Activated CD8-positive, alpha-beta T cell treated with anti-CD3 and anti-CD28 coated beads for 36 hours (primary cell): ENCODE measurements at places on chromosomes 16 and 17. TPM values are rescaled to one million over a fixed set of nuclear protein-coding genes. Genes with fewer than 3 reads are reported as not detected.
A peak's percentile ranks its signal among the peaks of the same experiment; 100 is the strongest.

GPRC5B gene
- not detected for total RNA-seq

TBC1D3K gene
- total RNA-seq: not detected

FNDC8 gene
- not detected for total RNA-seq

DNA sequence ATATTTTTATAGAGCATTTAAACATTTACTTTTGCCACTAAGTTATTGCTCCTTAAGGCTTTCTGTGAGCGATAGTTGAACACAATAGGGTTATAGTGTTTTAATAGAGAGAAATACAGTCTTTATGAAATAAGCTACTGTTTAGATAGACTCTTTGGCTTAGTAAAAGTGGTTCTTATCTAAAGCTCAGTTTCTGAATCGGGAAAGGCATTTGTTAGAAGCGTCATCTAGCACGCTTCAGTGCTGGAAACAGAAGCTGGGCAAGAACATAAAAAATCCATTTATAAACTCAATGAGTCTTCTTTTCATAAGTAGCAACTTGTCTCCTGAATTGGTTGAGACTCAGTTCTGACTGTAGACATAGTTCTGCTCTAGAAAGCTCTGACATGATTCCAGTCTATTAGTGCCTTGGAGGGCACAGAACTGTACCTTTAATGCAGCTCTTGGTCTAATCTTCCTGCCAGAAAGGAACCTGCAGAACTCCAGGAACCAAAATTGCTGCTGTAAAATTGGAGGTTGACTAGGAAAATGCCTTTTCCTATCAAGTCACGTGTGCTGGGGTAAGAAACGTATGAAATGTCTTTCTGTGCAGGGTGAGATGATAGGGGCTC lies 55.4 kb upstream of the DNAJA2 start:
- H3K36me3 ChIP-seq: no peaks in the 10 kb centered on the region
- H3K27ac ChIP-seq: no peak overlapping the region
- DNase-seq: no peak
- no peaks in the 10 kb centered on the region for H3K27me3 ChIP-seq

- peaks cover 10% of the 10 kb centered on the region for H3K4me1 ChIP-seq
- H3K27me3 ChIP-seq: peaks cover 23% of the 10 kb centered on the region
- H3K27ac ChIP-seq: no peak overlapping the region
- no peak for DNase-seq
- H3K4me3 ChIP-seq: no peak overlapping the region
- H3K36me3 ChIP-seq: no peaks in the 10 kb centered on the region
These were observed 29.0 kb upstream of the HEATR6 start for GRCh38 chr17:60107526-60108257.

- no peak overlapping the region for H3K4me3 ChIP-seq
- H3K27me3 ChIP-seq: no peaks in the 10 kb centered on the region
- H3K4me1 ChIP-seq: no peaks in the 10 kb centered on the region
These were observed 90.8 kb downstream of the DYNLRB2 start for GRCh38 chr16:80631581-80631980.

- H3K27me3 ChIP-seq: peaks cover 4% of the 10 kb centered on the region
- H3K36me3 ChIP-seq: no peaks in the 10 kb centered on the region
- H3K4me1 ChIP-seq: no peaks in the 10 kb centered on the region
- H3K4me3 ChIP-seq: no peak overlapping the region
- no peak for DNase-seq
- no peak overlapping the region for H3K27ac ChIP-seq
These were observed 11.5 kb upstream of the TPPP3 start for GRCh38 chr16:67404740-67405226.

DNA sequence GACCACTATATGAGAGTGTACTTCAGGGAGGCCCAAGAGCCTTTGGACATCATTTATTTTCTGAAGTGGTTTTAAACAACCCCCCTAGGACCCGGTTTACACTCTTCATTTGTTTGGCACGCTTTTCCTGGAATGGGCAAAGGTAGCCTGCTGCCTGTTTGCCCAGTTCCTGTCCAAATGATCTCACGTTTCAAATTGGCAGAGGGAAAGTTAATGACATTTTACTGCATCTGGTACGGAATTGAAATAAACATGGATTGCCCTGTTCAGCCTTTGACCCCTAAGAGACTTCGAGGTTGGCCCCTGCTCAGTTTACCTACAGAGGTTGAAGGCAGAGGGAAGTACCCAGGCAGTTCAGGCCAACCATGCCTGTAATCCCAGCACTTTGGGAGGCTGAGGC lies 5.8 kb upstream of the RPRML start:
- H3K4me3 ChIP-seq: no peak overlapping the region
- H3K4me1 ChIP-seq: peaks cover under 1% of the 10 kb centered on the region
- H3K27ac ChIP-seq: no peak overlapping the region
- peaks cover 11% of the 10 kb centered on the region for H3K27me3 ChIP-seq
- DNase-seq: no peak

DNA sequence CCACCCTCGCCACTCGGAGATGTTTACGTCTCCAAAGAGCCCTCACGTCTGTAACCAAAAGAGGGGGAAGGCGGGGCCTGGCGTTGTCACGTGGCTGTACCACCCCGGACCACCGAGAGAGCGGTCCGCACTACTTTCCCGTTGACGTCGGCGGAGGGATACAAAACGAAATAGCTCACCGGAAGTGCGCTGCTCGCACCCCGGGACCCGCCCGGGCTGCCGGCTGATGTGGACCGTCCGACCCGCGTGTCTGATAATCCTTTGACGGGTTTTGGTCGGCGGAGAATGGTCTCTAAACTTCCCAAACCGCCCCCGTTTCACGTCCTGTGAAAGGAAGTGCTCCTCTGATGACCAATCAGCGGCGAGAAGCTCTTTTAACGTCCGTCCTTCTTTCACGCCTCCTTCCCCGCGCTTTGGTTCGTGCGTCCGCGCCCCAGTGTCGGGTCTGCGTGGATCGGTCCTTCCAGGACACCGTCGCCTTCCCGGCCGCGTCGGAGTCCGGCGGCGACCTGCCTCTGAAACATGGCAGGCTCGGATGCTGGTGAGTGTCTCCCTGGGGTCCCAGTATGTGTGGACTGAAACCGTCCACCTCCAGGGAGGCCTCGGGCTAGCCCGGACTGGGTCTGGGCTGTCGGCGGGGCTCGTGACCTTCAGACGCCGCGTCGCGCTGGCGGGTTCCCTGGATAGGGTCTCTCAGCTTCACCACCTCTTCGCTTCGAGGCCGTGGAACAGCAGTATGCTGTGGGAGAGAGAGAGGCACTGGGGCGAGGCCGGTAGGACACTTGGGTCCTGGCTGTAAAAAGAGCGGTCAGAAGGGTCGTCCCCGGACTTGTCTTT lies at the start of gene CEP95:
TSS of gene CEP95 (plus strand) at position 402 of the 837 bp plus-strand sequence. CDS start at position 523, 121 bp downstream.
- peak; percentile 98 for DNase-seq
- no peaks in the 10 kb centered on the region for H3K27me3 ChIP-seq
- H3K36me3 ChIP-seq: peaks cover 65% of the 10 kb centered on the region
- H3K4me3 ChIP-seq: peak within 1 kb of the TSS; percentile 91

DNA sequence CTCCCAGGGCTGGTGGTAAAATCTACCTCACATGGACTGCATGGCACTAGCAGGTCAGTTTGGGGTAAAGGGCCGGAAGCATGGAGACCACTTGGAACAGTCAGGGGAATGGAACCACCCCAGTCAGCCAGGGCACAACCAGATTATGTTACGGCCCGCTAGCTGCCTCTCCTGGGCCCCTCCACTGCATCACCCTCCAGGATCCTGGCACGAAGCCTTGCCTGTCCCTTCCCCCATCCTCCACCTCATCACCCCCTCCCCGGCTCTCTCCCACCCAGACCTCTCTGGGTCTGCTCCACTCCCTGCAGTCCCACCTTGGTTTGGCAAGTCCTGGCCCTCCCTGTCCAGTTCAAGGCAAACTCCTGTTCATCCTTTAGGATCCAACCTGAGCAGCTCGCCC lies 91.7 kb downstream of the CLEC16A start:
- no peak overlapping the region for H3K27ac ChIP-seq
- no peaks in the 10 kb centered on the region for H3K27me3 ChIP-seq
- no peak for DNase-seq

- no peak overlapping the region for H3K27ac ChIP-seq
- DNase-seq: no peak
- H3K27me3 ChIP-seq: no peaks in the 10 kb centered on the region
- H3K4me1 ChIP-seq: no peaks in the 10 kb centered on the region
These were observed 6.3 kb downstream of the SULT1A1 start for GRCh38 chr16:28603381-28604185.

DNA sequence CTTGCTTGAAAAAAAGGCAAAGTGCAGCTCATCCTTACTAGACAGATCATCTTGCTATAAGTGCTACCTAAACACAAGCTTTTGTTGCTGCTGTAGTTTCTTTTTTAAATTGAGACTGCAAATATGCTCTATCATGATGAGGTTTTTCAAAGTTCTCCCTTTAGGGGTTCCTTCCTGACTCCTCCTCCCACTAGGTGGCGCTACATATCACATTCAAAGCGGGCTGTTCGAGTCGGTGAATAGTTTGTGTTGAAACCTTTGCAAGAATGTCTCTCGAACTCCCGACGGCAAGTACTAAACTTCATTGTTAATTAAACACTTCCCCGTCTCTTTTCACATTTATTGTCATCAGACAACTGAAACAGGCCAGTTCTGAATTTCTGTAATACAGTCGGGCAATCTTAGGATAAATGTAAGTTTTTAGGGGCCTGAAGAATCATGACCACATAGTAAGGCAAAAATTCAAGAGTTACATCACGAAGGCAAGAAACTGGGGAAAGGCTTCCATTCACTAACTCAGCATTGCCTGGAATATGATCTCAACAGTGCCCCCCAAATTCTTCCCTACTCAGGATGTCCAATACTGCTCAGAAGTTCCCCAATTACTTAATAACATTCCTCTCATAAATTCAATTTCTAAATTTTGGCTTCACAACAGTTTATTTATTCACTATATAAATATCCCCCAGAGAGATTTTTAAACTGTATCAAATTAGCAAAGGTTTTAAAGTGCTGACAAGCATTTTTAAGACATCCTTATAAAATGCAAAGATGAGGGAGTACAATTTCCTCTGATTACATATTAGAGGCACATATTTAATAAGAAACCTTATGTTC lies 6.7 kb downstream of the HS3ST3A1 start:
- peak; percentile 86 for DNase-seq
- no peaks in the 10 kb centered on the region for H3K36me3 ChIP-seq
- H3K4me3 ChIP-seq: no peak overlapping the region
- H3K4me1 ChIP-seq: peaks cover 5% of the 10 kb centered on the region

- no peaks in the 10 kb centered on the region for H3K27me3 ChIP-seq
- peaks cover 50% of the 10 kb centered on the region for H3K36me3 ChIP-seq
- no peak overlapping the region for H3K4me3 ChIP-seq
- H3K4me1 ChIP-seq: peaks cover 57% of the 10 kb centered on the region
- H3K27ac ChIP-seq: peak overlapping the region; percentile 71
These were observed 5.0 kb downstream of the RPL19 start for GRCh38 chr17:39205112-39205526.

GRCh38 chr17:78607038-78607437 lies 29.8 kb upstream of the DNAH17 start:
- H3K27ac ChIP-seq: no peak overlapping the region
- H3K36me3 ChIP-seq: no peaks in the 10 kb centered on the region
- no peak overlapping the region for H3K4me3 ChIP-seq

- no peak overlapping the region for H3K4me3 ChIP-seq
- DNase-seq: no peak
- H3K27ac ChIP-seq: no peak overlapping the region
- H3K27me3 ChIP-seq: peaks cover 27% of the 10 kb centered on the region
- H3K4me1 ChIP-seq: no peaks in the 10 kb centered on the region
These were observed 19.5 kb upstream of the CPHXL start for GRCh38 chr16:75745823-75746222.

GRCh38 chr17:70535986-70536385 lies 366.7 kb downstream of the KCNJ2 start:
- DNase-seq: no peak
- H3K4me3 ChIP-seq: no peak overlapping the region
- no peaks in the 10 kb centered on the region for H3K36me3 ChIP-seq
- H3K27ac ChIP-seq: no peak overlapping the region
- H3K4me1 ChIP-seq: no peaks in the 10 kb centered on the region
